ENCODE measurements at places on chromosomes 2 and 18. TPM values are rescaled to one million over a fixed set of nuclear protein-coding genes. Genes with fewer than 3 reads are reported as not detected.

OXER1 gene
- total RNA-seq, result not detected

- H3K4me3 ChIP-seq, result no peak within 1 kb of the TSS
- no peak within 1 kb of the TSS for H3K27ac ChIP-seq
- no peak for DNase-seq
Observed at GRCh38 chr18:63775166-63775730, at the start of gene SERPINB7. Gene SERPINB7 (plus strand): TSS chr18:63775418. CDS start chr18:63782373, 6,955 bp downstream.

DNA sequence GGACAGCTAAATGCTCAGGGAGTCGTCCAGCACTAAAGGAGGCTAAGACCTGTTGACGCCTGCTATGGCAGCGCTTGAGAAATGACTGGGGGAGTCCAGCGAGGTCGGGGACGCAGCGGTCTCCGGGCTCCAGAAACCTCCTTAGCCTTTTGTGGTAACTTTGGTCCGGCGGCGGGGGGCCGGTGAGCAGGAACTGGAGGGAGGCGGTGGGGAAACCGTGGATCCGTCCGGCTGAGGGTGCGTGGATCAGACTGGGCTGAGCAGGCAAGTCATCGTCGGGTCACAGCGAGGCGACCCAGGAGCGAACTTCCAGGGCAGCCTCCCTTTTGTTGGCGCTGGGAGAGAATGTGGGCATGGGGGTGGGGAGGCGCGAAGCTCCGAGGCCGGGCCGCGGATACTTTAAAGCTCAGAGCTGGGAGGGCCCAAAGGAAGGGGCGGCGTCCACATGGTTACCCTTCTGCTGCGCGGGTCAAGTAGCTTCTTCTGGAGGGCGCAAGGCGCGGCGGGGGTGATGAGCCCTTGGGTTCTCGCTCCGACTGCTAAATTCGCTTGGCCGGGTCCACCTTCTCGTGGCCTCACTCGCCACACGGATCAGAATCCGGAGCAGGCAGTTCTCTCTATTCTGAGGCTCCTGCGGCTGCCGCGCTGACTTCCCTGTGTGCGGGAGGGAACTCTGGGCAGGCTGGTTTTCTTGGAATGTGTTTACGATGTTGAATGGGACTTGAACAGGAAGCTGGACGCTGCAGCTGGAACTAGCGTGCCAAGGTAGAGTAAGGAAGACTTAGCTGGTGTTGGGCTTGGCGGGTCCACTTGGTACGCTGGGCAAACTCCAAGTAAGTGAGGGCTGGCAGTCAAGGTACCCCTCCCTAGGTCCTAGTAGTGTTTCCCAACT, 920 bp downstream of the GULP1 start:
- H3K27ac ChIP-seq, result no peak overlapping the region
- peaks cover 41% of the 10 kb centered on the region for H3K27me3 ChIP-seq
- H3K36me3 ChIP-seq, result no peaks in the 10 kb centered on the region

GRCh38 chr2:9472511-9472910, 1.8 kb upstream of the IAH1 start:
- H3K27ac ChIP-seq, result peak overlapping the region; percentile 14
- H3K4me3 ChIP-seq, result peak overlapping the region; percentile 76
- peaks cover 33% of the 10 kb centered on the region for H3K4me1 ChIP-seq

ANKRD30BL gene
- total RNA-seq, result not detected

AMER3 gene
- total RNA-seq, result not detected

GRCh38 chr2:106267997-106268396, 73.9 kb upstream of the UXS1 start:
- H3K36me3 ChIP-seq, result no peaks in the 10 kb centered on the region
- H3K27me3 ChIP-seq, result peaks cover 17% of the 10 kb centered on the region
- peaks cover 42% of the 10 kb centered on the region for H3K4me1 ChIP-seq
- H3K27ac ChIP-seq, result peak overlapping the region; percentile 4

SPATS2L gene
- total RNA-seq, result 56.7 TPM

DNA sequence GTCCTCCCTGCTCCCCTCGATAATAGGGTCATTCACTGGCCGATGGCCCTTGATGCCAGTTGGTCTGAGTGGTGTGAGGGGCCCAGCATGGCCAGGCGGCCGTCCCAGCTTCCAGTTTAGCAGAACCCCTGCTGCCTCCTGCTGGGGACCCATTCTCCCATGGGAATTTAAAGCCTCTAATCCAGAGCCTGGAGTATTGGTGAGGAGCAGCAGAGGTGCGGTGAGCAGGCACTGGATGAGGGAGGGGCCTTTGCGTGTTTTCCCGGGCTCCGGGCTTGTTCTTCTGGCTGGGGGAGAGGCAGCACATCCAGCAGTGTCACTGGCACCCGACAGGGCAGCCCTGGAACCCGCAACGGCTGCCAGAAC, 17.4 kb downstream of the KCNIP3 start:
- H3K4me1 ChIP-seq, result no peaks in the 10 kb centered on the region
- DNase-seq, result no peak
- no peak overlapping the region for H3K4me3 ChIP-seq
- no peaks in the 10 kb centered on the region for H3K27me3 ChIP-seq
- H3K36me3 ChIP-seq, result no peaks in the 10 kb centered on the region
- no peak overlapping the region for H3K27ac ChIP-seq

- H3K36me3 ChIP-seq, result no peaks in the 10 kb centered on the region
- DNase-seq, result no peak
- no peak overlapping the region for H3K27ac ChIP-seq
Observed at GRCh38 chr2:96075199-96075771, 40.6 kb upstream of the GPAT2 start.

DNA sequence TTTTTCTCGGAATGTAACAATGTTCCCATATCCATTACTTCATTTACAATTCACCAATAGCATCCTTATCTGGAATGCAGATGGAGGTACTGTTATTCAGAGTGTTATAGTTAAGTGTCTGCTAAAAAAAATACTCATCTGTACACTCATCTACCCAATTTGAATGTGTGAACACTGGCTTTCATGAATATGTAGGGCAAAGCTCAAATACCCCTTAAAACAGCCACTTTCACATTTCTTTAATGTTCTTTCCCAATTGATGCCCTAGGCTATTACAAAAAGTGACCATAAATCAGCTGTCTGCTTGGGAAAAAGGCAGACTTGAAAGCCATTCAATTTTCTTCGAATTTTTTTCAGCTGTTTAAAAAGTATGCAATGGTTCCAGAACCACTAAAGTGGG, 796.3 kb upstream of the FSHR start:
- no peaks in the 10 kb centered on the region for H3K4me1 ChIP-seq
- H3K4me3 ChIP-seq, result no peak overlapping the region

IL36G gene
- not detected for total RNA-seq

ANKRD29 gene
- total RNA-seq, result not detected

- peaks cover 85% of the 10 kb centered on the region for H3K36me3 ChIP-seq
- DNase-seq, result no peak
- no peak overlapping the region for H3K27ac ChIP-seq
- H3K27me3 ChIP-seq, result no peaks in the 10 kb centered on the region
Observed at GRCh38 chr2:201188449-201188848, 5.5 kb downstream of the CASP10 start.

- no peak overlapping the region for H3K27ac ChIP-seq
- H3K36me3 ChIP-seq, result peaks cover 9% of the 10 kb centered on the region
- peaks cover 33% of the 10 kb centered on the region for H3K27me3 ChIP-seq
- no peak overlapping the region for H3K4me3 ChIP-seq
Observed at GRCh38 chr2:241560883-241561474, 2.4 kb downstream of the BOK start.

GRCh38 chr2:231099918-231100317, 24.9 kb downstream of the HTR2B start:
- H3K27ac ChIP-seq, result no peak overlapping the region
- DNase-seq, result no peak
- H3K4me3 ChIP-seq, result no peak overlapping the region
- H3K4me1 ChIP-seq, result peaks cover 1% of the 10 kb centered on the region
- no peaks in the 10 kb centered on the region for H3K27me3 ChIP-seq

DNA sequence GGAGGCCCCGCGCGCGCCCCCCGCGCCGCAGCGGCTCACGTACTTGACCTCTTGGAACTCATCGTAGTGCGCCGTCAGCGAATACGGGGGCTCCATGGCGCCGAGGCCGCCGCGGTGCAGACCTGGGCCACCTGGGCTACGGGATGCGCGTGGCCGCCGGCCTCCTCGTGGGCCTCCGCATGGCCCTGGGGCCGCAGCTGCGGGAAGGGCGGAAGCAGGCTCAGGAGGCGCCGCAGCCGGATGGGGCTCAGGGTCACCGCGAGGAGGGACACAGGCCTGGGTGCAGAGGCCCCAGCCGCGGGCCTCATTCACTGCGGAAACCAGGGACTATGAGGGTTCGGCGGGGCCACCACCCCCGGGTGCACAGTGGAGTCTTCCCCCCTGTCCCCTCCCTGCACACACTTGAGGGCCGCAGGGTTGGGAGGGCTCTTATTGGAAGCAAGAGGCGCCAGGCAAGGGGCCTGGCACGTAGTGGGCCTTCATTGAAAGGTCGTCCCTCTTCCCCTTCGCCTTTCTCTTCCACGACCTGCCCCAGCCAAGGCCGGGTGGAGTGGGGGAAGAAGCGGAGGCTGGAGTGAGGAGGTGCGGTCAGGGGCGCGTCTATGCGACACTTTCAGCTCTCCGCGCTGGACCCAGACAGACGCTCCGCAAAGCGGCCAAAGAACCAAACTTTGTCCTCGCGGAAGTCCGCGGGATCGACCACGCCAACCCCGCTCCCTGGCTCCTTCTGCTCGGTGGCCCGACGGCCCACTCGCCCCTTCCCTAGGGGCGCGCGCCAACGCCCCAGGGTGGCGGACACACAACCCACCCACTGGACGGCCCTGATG, 863 bp downstream of the ECEL1 start:
- H3K36me3 ChIP-seq, result no peaks in the 10 kb centered on the region
- H3K4me3 ChIP-seq, result no peak overlapping the region
- no peak for DNase-seq
- H3K27me3 ChIP-seq, result peaks cover 35% of the 10 kb centered on the region

DNA sequence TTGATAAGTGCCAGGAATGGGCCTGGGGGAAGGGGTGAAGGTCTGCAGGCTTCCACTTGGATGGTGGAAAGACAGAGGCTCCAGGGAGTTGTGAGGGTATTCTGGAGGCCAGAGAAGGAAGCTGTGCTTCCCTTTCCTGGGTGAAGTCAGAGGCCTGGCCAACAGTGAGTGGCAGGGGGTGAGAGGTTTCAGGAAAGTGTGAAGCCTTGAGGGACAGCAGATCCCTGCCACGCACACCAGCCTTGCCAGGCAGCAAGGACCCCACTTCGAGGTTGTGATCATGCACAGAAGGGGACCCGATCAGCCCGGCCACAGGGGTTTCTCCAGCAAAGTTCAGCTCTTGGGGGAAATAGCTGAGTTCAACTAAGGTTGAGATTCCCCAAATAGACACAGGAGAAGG, 66.5 kb downstream of the SMAD7 start:
- H3K27me3 ChIP-seq, result peaks cover 2% of the 10 kb centered on the region
- H3K36me3 ChIP-seq, result no peaks in the 10 kb centered on the region

GRCh38 chr2:241615522-241616052, 21.4 kb downstream of the THAP4 start:
- no peak for DNase-seq
- peak overlapping the region; percentile 51 for H3K27ac ChIP-seq
- no peaks in the 10 kb centered on the region for H3K27me3 ChIP-seq
- peak overlapping the region; percentile 70 for H3K4me3 ChIP-seq

ERFE gene
- total RNA-seq, result not detected

- H3K4me1 ChIP-seq, result no peaks in the 10 kb centered on the region
- no peak overlapping the region for H3K27ac ChIP-seq
- H3K27me3 ChIP-seq, result peaks cover 8% of the 10 kb centered on the region
- no peaks in the 10 kb centered on the region for H3K36me3 ChIP-seq
Observed at GRCh38 chr2:235378246-235378645, 115.6 kb upstream of the AGAP1 start.

C2orf78 gene
- total RNA-seq, result not detected

GRCh38 chr2:102099536-102100298, 42.8 kb upstream of the IL1R1 start:
- no peaks in the 10 kb centered on the region for H3K36me3 ChIP-seq
- H3K27me3 ChIP-seq, result peaks cover 8% of the 10 kb centered on the region
- no peak overlapping the region for H3K4me3 ChIP-seq
- H3K27ac ChIP-seq, result no peak overlapping the region

GRCh38 chr2:85061896-85062295, 71.3 kb upstream of the TCF7L1 start:
- peaks cover 27% of the 10 kb centered on the region for H3K27me3 ChIP-seq
- no peaks in the 10 kb centered on the region for H3K36me3 ChIP-seq
- peaks cover 10% of the 10 kb centered on the region for H3K4me1 ChIP-seq
- no peak overlapping the region for H3K4me3 ChIP-seq
- H3K27ac ChIP-seq, result no peak overlapping the region

DNA sequence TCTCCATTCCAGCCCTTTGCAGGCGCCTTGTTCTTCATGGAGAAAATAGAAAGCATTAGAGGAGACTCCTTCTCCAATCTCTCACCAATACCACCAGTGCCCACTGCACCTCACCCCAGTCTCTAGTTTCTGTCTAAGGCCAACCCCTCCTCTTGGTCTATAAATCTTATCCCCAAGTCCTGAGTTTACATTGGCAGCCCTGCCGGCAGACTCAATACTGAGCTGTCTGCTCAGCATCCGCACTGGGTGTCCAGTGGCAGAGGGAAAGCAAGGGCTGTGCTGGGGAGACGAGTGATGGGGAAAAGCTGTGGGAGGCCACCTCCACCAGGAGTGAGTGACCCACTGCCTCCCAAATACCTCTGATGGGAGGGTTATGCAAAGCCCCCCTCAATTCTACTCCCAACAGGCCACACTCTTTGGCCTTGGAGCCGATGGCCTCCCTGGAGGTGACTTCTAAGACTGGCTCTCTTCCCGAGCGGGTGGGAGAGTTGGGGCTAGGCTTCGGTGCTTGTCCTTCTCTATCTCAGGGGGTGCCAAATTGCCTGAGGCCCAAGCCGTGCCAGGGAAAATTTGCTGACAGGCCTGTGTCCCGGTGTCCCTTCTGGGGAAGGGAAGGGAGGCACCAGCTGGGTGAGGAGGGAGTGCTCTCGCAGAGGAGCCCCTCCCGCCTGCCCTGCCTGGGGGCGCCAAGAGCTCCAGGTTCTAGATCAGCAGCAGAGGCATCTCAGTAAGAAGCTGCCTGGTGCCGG, 165.2 kb upstream of the MSH6 start:
- peaks cover 4% of the 10 kb centered on the region for H3K27me3 ChIP-seq
- DNase-seq, result no peak
- H3K4me1 ChIP-seq, result no peaks in the 10 kb centered on the region
- H3K27ac ChIP-seq, result no peak overlapping the region
- no peaks in the 10 kb centered on the region for H3K36me3 ChIP-seq

GRCh38 chr18:78816916-78817315, 162.7 kb upstream of the SALL3 start:
- no peak overlapping the region for H3K27ac ChIP-seq
- no peak for DNase-seq
- H3K4me1 ChIP-seq, result no peaks in the 10 kb centered on the region
- H3K27me3 ChIP-seq, result peaks cover 1% of the 10 kb centered on the region

Measured in activated CD4-positive, alpha-beta T cell treated with anti-CD3 and anti-CD28 coated beads, Interleukin-2, amount 10 ng/mL, durations not matched to agents 7 days and 5 days (primary cell).